GM12878 (cell line): ENCODE measurements at places on chromosomes 5 and 9. TPM values are rescaled to one million over a fixed set of nuclear protein-coding genes. Genes with fewer than 3 reads are reported as not detected.

DNA sequence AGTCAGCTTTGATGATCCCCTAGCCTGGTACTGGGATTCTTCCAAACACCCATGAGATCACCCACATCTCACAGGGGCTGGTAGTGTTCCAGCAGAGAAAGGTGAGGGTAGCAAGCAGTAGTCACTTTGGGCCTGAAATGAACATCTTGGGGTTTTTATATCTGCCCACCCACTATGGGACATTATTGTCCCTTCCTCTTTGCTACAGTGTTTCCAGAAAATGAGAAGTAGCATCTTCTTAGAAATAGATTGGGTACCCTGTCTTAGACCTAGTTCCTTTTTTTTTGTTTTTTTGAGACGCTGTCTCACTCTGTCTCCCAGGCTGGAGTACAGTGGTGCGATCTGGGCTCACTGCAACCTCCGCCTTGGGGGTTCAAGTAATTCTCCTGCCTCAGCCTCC lies 249.2 kb upstream of the ANKRD55 start:
- DNase-seq = no peak
- no peak overlapping the region for H3K4me3 ChIP-seq
- H3K27ac ChIP-seq = no peak overlapping the region
- H3K36me3 ChIP-seq = no peaks in the 10 kb centered on the region
- no peaks in the 10 kb centered on the region for H3K27me3 ChIP-seq

- no peak overlapping the region for H3K27ac ChIP-seq
- DNase-seq = no peak
- no peaks in the 10 kb centered on the region for H3K27me3 ChIP-seq
- no peak overlapping the region for H3K4me3 ChIP-seq
- H3K36me3 ChIP-seq = no peaks in the 10 kb centered on the region; the same call in 1 of the 2 replicates
- no peaks in the 10 kb centered on the region for H3K4me1 ChIP-seq
Observed at GRCh38 chr9:6909181-6909580, 151.4 kb downstream of the KDM4C start.

DNA sequence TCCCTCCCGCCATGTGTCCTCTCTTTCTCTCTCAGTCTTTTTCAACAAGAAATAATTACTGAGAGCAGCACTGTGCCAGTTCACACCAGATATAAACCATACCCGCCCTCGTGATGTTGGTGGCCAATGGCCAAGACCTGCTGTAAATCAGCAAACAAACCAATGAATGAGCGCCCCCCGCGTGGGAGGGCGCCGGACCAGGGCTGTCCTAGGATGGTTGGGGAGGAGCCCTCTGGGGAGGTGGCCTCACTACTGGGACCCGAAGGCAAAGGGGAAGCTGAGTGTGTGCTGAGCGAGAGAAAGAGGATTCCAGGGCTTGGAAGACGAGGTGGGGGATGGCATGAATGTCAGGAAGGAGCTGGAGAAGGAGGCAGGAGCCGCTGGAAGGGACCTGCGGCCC lies 51.2 kb upstream of the BARHL1 start:
- no peak for DNase-seq
- 0 out of 2 replicates have a peak, but pooled peaks cover 2% of the 10 kb centered on the region for H3K27me3 ChIP-seq
- no peaks in the 10 kb centered on the region for H3K4me1 ChIP-seq
- H3K27ac ChIP-seq = no peak overlapping the region
- no peaks in the 10 kb centered on the region for H3K36me3 ChIP-seq

- H3K27ac ChIP-seq = no peak overlapping the region
- DNase-seq = no peak
- H3K36me3 ChIP-seq = no peaks in the 10 kb centered on the region
- H3K4me3 ChIP-seq = no peak overlapping the region
- no peaks in the 10 kb centered on the region for H3K4me1 ChIP-seq
- no peaks in the 10 kb centered on the region for H3K27me3 ChIP-seq
Observed at GRCh38 chr9:73026375-73026774, 73.5 kb upstream of the ALDH1A1 start.

DNA sequence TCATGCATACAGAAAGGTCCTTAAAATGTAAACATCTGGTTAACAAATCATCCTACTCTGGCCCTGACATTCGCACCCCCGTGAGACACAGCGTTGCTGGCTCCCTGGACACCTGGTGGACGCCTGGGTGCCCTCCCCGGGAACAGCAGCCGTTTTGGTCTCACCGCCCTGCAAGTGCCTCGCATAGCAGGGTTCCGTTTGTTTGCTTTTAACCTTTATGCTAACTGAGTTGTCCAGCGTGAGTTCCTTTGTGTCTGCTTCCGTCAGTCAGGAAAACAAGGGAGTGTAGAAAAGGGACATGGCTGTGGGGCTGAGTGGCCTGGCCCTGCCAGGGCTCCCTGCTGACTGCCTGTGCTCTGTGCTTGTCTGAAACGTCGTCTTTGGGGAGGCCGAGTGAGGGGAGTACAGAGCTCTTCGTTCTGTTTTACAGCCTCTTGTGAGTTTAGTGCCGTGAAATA lies 91.8 kb upstream of the CACNA1B start:
- H3K4me3 ChIP-seq = no peak overlapping the region
- H3K27ac ChIP-seq = no peak overlapping the region
- H3K36me3 ChIP-seq = peaks cover 50% of the 10 kb centered on the region
- H3K4me1 ChIP-seq = no peaks in the 10 kb centered on the region

DNA sequence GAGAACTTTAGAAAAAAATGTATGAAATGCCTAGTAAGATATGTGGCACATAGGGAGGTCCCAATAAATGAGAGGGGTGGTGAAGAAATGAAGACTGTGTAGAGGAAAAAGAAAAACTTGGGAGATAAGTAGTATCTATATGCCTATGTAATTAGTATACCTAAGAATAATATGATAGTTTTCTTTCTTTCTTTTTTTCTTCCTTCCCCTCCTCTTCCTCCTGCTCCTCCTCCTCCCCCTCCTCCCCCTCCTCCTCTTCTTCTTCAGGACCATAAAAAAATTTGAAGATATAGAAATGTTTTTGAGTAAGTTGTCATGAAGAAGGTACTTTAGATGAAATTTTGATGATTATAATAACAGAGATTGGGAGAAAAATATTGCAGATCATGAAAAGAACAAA lies 857.4 kb downstream of the MAT2B start:
- no peaks in the 10 kb centered on the region for H3K4me1 ChIP-seq
- H3K27me3 ChIP-seq = no peaks in the 10 kb centered on the region
- H3K36me3 ChIP-seq = no peaks in the 10 kb centered on the region
- DNase-seq = no peak
- no peak overlapping the region for H3K27ac ChIP-seq
- H3K4me3 ChIP-seq = no peak overlapping the region

DNA sequence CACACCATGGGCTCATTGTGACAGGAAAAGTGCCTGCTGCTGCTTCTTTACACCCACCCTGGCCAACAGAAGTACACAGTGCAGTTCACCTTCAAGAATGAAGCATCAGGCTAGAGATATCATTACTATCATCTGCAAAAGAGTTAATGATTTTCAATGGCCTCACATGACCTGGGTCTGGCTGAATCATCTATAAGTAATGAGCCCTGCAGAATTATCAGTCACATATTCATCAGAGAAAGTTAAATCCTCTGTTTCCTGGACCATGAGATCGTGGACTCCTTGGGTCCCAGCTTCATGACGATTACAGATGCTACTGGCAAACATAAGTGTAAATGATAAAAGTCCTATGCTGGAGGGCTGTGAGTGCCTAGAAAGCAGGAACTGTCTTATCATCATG lies 8.3 kb downstream of the BAG1 start:
- no peaks in the 10 kb centered on the region for H3K4me1 ChIP-seq
- H3K27ac ChIP-seq = no peak overlapping the region
- no peak overlapping the region for H3K4me3 ChIP-seq
- no peaks in the 10 kb centered on the region for H3K27me3 ChIP-seq
- DNase-seq = no peak

DNA sequence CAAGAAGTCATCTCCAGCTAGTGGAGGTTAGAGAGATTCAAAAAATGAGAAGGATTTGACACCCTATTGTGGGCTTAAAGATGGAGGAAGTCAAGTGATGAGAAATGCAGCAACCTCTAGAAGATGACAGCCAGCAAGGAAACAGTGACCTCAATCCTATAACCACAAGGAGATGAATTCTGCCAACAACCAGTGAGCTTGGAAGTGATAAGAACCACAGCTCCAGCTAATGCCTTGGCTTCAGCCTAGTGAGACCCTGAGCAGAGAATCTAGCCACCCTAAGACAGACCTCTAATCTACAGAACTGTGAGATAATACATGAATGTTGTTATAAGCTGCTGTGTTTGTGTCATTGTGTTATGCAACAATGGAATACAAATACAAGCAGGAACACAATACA lies 262.4 kb downstream of the GRIA1 start:
- DNase-seq = no peak
- H3K27ac ChIP-seq = no peak overlapping the region
- no peaks in the 10 kb centered on the region for H3K27me3 ChIP-seq

GRCh38 chr5:148684528-148684927 lies 30.2 kb upstream of the HTR4 start:
- DNase-seq = no peak
- no peak overlapping the region for H3K4me3 ChIP-seq
- H3K27me3 ChIP-seq = no peaks in the 10 kb centered on the region
- no peaks in the 10 kb centered on the region for H3K36me3 ChIP-seq

GRCh38 chr5:32074401-32074800 lies 99.7 kb downstream of the GOLPH3 start:
- no peaks in the 10 kb centered on the region for H3K4me1 ChIP-seq
- H3K27ac ChIP-seq = no peak overlapping the region
- no peak for DNase-seq
- H3K4me3 ChIP-seq = no peak overlapping the region
- H3K36me3 ChIP-seq = no peaks in the 10 kb centered on the region

DNA sequence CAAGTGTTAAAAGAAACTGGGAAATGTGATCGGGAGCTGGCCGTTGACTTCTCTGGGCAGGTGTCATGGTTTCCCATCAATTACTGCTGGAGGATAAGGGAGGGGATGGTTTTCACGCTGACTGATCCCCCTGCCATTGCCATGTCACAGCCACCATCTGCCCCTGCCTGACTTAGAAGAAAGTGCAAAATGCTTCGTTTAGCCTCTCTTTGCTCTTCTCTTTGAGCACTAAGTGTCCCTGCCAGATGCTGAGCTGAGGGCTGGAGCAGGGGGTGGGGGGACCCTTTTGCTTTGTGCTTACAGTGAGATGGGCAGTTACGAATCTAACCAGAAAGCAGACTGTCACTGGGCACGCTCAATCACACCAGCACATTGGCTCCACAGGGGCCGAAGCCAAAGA lies 138.4 kb upstream of the ALDH1B1 start:
- no peak overlapping the region for H3K4me3 ChIP-seq
- H3K4me1 ChIP-seq = no peaks in the 10 kb centered on the region
- no peak overlapping the region for H3K27ac ChIP-seq
- no peaks in the 10 kb centered on the region for H3K36me3 ChIP-seq
- no peak for DNase-seq

DNA sequence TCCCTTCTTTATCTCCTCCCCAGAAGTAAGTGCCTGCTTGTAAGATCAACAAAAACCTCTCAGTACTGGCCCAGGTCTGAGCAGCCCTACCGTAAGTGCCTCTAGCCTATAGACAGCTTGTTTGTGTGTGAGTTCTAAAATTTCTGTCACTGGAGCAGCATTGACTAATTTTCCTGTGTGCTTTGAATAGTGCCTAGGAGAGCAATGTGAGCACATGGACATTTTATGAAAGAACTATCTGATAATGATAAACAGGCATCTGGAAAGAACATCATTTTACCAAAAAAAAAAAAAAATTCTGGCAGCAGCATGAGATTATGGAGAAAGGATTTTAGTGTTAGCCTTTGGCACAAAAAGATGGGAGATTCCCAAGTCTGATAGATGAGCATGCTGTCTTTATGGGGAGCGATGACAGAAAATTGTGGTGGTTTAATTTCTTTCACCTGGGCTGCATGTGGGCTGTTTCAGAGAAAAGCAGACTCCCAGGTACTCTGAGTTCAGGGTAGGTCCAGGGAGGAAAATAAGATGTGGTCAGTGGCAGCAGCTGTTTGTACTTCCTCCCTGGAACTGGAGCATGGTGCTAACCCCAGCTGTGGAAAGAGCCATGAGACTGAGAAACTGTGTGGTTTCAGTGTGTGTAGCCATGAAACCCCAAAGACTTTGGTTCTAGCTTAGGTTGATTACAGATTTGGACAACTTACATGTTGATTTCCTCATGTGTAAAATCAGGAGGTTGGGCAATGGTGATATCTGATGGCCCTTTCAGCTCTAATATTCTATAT lies 419.9 kb downstream of the NTRK2 start:
- peaks cover 4% of the 10 kb centered on the region; the same call in 1 of the 2 replicates for H3K4me1 ChIP-seq
- no peaks in the 10 kb centered on the region for H3K36me3 ChIP-seq
- H3K27me3 ChIP-seq = no peaks in the 10 kb centered on the region; the same call in 1 of the 2 replicates

DNA sequence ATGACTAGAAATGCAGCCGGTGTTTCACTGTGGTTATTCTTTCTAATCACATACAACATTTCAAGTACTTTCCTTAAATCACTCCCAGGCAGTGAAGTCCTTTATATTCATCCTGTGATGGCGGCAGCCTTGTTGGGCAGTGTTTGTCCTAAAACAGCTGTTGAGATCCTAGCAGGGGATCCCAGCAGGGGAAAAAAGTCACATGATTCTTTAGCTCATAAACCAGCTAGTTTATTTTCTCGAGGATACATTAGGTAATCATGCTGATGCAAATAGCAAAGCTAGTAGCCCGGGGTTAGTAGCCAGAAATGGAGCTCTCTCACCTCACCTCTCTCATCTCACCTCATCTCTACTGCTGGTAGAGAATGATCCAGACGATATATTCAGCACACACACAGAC lies 70.5 kb downstream of the FOXD1 start:
- H3K4me1 ChIP-seq = no peaks in the 10 kb centered on the region
- no peak overlapping the region for H3K4me3 ChIP-seq
- H3K36me3 ChIP-seq = no peaks in the 10 kb centered on the region
- no peak overlapping the region for H3K27ac ChIP-seq

DNA sequence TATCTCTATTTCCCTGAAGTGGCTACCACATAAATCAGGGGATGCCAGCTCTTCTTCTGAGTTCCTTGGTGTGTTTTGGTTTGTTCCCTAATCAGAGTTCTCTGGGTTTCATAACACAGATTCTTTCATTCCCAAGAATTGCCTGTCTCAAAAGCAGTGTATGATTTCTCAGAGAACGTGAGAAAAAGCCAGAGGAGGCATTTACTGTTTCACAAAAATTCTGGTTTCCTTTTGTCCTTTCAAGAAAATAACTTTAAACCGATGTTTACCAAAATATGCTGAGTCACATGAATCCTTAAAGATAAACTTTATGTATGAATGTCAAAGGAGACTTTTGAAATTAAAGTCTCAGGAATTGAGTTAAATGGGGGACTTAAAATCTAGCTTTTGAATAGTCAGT lies 314.3 kb downstream of the EBF1 start:
- no peak overlapping the region for H3K4me3 ChIP-seq
- no peak overlapping the region for H3K27ac ChIP-seq
- no peaks in the 10 kb centered on the region for H3K27me3 ChIP-seq
- H3K4me1 ChIP-seq = peaks cover 8% of the 10 kb centered on the region; the same call in 1 of the 2 replicates
- no peak for DNase-seq
- H3K36me3 ChIP-seq = peaks cover 2% of the 10 kb centered on the region; the same call in 1 of the 2 replicates

- H3K36me3 ChIP-seq = no peaks in the 10 kb centered on the region
- DNase-seq = no peak
- H3K4me1 ChIP-seq = no peaks in the 10 kb centered on the region
- H3K4me3 ChIP-seq = no peak overlapping the region
Observed at GRCh38 chr9:77399964-77400363, 222.6 kb downstream of the VPS13A start.

GRCh38 chr5:167880420-167880819 lies 411.0 kb upstream of the WWC1 start:
- H3K4me3 ChIP-seq = no peak overlapping the region
- H3K27me3 ChIP-seq = no peaks in the 10 kb centered on the region
- no peaks in the 10 kb centered on the region for H3K4me1 ChIP-seq
- DNase-seq = no peak
- H3K27ac ChIP-seq = no peak overlapping the region
- H3K36me3 ChIP-seq = no peaks in the 10 kb centered on the region

Gene OR5C1
- total RNA-seq = not detected in 2 replicates

Gene PLAC8L1
- not detected in 2 replicates for total RNA-seq

Gene PCDHGC4
- 1.1 TPM in 2 replicates for total RNA-seq

Gene ZNF483
- 0.40 and 0.72 TPM in 2 replicates for total RNA-seq

Gene NRARP
- 8.4 and 9.2 TPM in 2 replicates for total RNA-seq

Gene DOK3
- 95.3 and 107 TPM in 2 replicates for total RNA-seq

Gene SLC4A9
- total RNA-seq = 0.05 TPM in 1 of 2 replicates, not detected in the other

Gene ZNG1C
- 30.1 and 43.6 TPM in 2 replicates for total RNA-seq

Gene GMCL2
- not detected in 2 replicates for total RNA-seq

Gene CCDC183
- total RNA-seq = 0.27 TPM in 1 of 2 replicates, not detected in the other
